ENCODE measurements at places on chromosomes 1 and 21.

DNA sequence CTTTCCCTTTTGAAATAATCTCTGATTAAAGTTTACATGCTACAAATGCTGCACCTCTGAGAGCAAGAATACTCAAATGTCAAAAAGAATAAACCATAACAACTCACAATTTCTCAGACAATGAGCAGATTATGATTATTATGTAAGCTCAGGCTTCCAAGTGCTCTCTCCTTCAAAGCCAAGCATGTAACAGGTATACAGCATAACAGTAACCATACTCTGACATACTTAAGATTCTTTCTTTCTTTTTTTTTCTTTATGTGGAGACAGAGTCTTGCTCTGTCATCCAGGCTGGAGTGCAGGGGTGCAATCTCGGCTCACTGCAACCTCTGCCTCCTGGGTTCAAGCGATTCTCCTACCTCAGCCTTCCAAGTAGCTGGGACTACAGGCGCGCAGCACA lies 155.4 kb downstream of the EIF4G3 start:
- no peak for DNase-seq

GRCh38 chr1:223364685-223365382 lies 858 bp upstream of the SUSD4 start:
- no peak for DNase-seq

GRCh38 chr1:108051631-108052377 lies 86.8 kb upstream of the VAV3 start:
- no peak for DNase-seq

- DNase-seq = no peak
Measured at GRCh38 chr1:40075266-40075665, 21.8 kb downstream of the PPT1 start.

DNA sequence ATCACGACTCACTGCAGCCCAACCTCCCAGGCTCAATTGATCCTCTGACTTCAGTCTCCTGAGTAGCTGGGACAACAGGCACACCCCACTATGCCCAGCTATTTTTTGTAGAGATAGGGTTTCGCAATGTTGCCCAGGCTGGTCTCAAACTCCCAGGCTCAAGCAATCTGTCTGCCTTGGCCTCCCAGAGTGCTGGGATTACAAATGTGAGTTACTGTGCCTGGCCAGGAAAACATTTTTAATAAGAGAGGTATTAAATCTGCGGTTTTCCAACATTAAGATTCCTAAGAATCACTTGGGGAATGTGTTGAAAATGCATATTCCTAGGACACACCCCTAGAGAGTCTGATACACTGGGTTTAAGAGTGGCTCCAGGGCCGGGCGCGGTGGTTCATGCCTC lies 8.7 kb downstream of the CSF1 start:
- no peak for DNase-seq

GRCh38 chr1:172119184-172119583 lies 277.9 kb downstream of the DNM3 start:
- no peak for DNase-seq

DNA sequence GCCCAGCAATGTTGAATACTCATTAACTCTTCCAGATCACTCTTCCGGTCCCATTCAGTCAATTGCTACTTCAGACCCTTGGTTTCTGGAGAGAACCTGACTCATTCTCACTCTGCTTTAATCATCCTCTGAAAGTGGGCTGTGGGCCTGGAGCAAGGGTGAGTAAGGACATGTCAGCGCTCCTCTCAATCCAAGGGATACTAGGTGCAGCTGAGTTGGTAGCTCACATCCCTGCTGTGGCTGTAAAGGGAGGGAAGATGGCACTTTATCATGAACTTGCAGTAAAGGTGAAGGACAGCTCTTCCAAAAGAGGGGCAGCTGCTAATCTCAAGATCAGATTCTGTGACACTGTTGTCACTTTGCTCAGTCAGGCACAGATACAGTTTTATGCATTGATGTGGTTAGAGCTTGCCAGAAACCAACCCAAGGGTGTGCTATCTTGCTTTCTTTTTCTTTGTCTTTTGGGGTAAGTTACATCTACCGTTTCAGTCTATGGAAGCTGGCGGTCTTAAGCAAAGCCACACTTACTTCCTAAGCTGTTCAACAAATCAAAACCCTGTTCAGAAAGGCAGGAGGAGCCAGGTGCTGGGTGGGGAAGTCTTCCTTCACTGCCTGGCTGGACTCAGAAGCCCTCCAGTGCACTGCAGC lies 26.5 kb upstream of the NTPCR start:
- no peak for DNase-seq

Data from stimulated activated CD8-positive, alpha-beta memory T cell treated with anti-CD3 and anti-CD28 coated beads, Interleukin-12 subunit alpha, Interleukin-12 subunit beta, amount 100 ng/mL, for 4 hours (primary cell).